IMR-90 (cell line): ENCODE measurements at places on chromosomes 5 and 9. TPM values are rescaled to one million over a fixed set of nuclear protein-coding genes. Genes with fewer than 3 reads are reported as not detected.

GRCh38 chr5:40736103-40736875 lies 19.5 kb downstream of the TTC33 start:
- H3K27ac ChIP-seq = no peak overlapping the region
- DNase-seq = peak; percentile 74
- no peak overlapping the region for H3K4me3 ChIP-seq
- H3K36me3 ChIP-seq = peaks cover 6% of the 10 kb centered on the region
- peaks cover 14% of the 10 kb centered on the region for H3K4me1 ChIP-seq

DNA sequence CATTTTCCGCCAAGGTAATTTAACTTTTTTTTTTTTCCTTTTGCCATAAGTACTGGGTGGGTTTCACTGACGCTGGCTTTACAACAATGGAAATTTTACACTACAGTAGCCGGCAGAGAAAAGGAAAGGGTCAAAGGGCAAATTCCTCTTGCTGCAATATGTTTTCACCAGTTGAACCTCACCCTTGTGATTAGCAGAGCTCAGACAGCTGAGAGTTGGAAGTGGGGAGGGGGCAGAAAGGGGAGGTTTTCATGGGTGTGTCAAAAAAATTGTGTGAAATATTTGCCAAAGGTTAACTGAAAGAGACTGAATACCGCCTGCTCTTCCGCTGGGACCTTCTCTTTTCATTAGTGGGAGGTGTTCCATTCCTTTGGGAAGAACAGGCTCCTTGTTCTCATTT lies 296.9 kb downstream of the ADAMTS6 start:
- H3K4me3 ChIP-seq = no peak overlapping the region
- H3K27ac ChIP-seq = no peak overlapping the region
- peaks cover 11% of the 10 kb centered on the region for H3K36me3 ChIP-seq

GRCh38 chr5:51632793-51633192 lies 249.5 kb downstream of the ISL1 start:
- H3K4me1 ChIP-seq = no peaks in the 10 kb centered on the region
- no peak overlapping the region for H3K4me3 ChIP-seq
- DNase-seq = no peak
- H3K36me3 ChIP-seq = no peaks in the 10 kb centered on the region
- no peak overlapping the region for H3K27ac ChIP-seq
- no peaks in the 10 kb centered on the region for H3K27me3 ChIP-seq

- H3K27me3 ChIP-seq = no peaks in the 10 kb centered on the region
- peak overlapping the region; percentile 99 for H3K27ac ChIP-seq
- peaks cover 43% of the 10 kb centered on the region for H3K4me1 ChIP-seq
- no peak overlapping the region for H3K4me3 ChIP-seq
- DNase-seq = no peak
- peaks cover 39% of the 10 kb centered on the region for H3K36me3 ChIP-seq
Measured at GRCh38 chr9:92147852-92148180, 32.6 kb upstream of the SPTLC1 start.

DNA sequence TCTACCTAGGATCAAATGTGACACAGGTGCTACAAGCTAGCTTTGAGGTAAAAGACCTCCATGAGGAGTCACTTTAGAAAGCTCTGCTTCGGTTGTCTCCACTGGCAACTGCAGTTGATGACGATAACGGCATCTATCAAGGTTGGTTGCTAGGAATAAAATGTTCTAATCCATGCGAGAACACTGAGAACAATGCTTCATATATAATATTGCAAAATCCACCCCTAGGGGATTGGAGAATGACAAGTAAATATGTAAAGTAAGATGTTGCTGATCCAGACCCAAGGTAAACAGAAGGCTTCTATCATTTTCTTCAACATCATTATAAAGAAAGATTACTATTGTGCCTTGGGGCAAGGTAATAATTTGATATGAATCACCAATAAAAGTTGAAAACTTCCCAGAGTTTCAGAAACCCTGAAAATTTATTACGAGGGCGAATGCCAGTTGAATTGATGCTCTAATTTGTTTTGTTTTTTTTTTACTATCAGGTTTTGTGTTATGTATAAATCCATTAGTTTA lies 1003.4 kb downstream of the CDH18 start:
- no peak overlapping the region for H3K27ac ChIP-seq
- DNase-seq = no peak
- H3K27me3 ChIP-seq = no peaks in the 10 kb centered on the region

DNA sequence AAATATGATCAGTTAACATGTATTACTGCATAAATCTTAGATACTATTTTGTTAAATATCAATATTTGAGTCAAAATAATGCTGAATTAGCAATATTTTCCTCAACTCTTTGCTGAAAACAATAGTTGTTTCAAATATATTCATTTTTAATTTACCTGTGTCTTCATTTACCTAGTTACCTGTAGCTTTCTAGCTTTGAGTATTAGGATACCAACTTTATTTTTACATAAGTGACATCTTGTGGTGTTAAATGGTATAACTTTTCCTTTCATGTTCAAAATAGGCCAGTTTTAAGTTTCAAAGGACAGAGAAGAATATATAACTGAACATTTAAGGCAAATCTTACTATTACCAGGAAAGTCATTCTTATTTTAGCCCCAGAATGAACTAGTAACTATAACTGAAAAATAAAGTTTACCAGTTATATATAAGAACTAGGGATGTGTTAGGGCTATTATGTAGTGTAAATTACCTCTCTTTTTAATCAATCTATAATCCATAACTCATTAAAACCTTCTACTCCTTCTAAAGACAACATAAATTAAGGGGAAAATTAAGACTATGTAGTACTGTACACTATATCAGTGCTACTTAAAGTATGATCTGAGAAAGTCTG lies 25.3 kb downstream of the AP3B1 start:
- peak; percentile 12 for DNase-seq
- no peak overlapping the region for H3K4me3 ChIP-seq
- peaks cover 2% of the 10 kb centered on the region; the same call in 1 of the 2 replicates for H3K36me3 ChIP-seq
- H3K4me1 ChIP-seq = peaks cover 3% of the 10 kb centered on the region; the same call in 1 of the 2 replicates
- no peaks in the 10 kb centered on the region for H3K27me3 ChIP-seq
- H3K27ac ChIP-seq = no peak overlapping the region

- H3K4me3 ChIP-seq = no peak overlapping the region
- no peaks in the 10 kb centered on the region for H3K27me3 ChIP-seq
- peaks cover 1% of the 10 kb centered on the region; the same call in 1 of the 2 replicates for H3K36me3 ChIP-seq
- no peak for DNase-seq
Measured at GRCh38 chr5:122316656-122317055, 4.6 kb downstream of the SNCAIP start.

DNA sequence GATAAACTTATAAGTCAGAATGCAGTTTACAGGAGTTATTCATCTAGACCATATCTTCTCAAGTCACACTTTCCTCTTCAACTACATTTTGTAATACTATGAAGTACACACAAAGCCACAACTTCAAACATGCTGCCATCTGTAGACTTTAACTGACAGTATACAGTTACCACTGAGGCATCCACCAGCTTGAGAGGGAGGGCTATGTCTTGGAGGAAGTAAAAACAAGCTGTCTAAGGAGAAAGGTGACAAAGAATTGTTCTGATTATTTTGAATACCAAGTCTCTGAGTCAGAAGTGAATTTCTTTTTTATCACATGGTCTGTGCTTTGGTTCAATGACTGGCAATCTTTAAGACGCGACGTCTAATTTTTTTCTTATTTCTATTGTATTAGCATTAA lies 97.6 kb upstream of the CDH10 start:
- no peak for DNase-seq
- H3K36me3 ChIP-seq = no peaks in the 10 kb centered on the region
- no peaks in the 10 kb centered on the region for H3K4me1 ChIP-seq
- H3K27me3 ChIP-seq = no peaks in the 10 kb centered on the region
- H3K27ac ChIP-seq = no peak overlapping the region

- H3K4me3 ChIP-seq = no peak overlapping the region
- H3K27me3 ChIP-seq = no peaks in the 10 kb centered on the region
- H3K36me3 ChIP-seq = peaks cover 52% of the 10 kb centered on the region
- no peak for DNase-seq
Measured at GRCh38 chr9:36119476-36119875, 17.1 kb upstream of the GLIPR2 start.

- DNase-seq = no peak
- no peak overlapping the region for H3K4me3 ChIP-seq
- H3K36me3 ChIP-seq = no peaks in the 10 kb centered on the region
- H3K27ac ChIP-seq = no peak overlapping the region
- H3K27me3 ChIP-seq = no peaks in the 10 kb centered on the region
Measured at GRCh38 chr5:2196989-2197619, 314.4 kb upstream of the IRX4 start.

GRCh38 chr9:135711391-135711790 lies 9.4 kb downstream of the KCNT1 start:
- no peaks in the 10 kb centered on the region for H3K4me1 ChIP-seq
- no peak for DNase-seq
- H3K27ac ChIP-seq = no peak overlapping the region
- no peaks in the 10 kb centered on the region for H3K36me3 ChIP-seq
- no peak overlapping the region for H3K4me3 ChIP-seq

GRCh38 chr9:84061613-84062193 lies 81.1 kb downstream of the RMI1 start:
- no peak overlapping the region for H3K4me3 ChIP-seq
- H3K27ac ChIP-seq = no peak overlapping the region
- H3K27me3 ChIP-seq = no peaks in the 10 kb centered on the region; the same call in none of the 2 replicates
- H3K4me1 ChIP-seq = no peaks in the 10 kb centered on the region

DNA sequence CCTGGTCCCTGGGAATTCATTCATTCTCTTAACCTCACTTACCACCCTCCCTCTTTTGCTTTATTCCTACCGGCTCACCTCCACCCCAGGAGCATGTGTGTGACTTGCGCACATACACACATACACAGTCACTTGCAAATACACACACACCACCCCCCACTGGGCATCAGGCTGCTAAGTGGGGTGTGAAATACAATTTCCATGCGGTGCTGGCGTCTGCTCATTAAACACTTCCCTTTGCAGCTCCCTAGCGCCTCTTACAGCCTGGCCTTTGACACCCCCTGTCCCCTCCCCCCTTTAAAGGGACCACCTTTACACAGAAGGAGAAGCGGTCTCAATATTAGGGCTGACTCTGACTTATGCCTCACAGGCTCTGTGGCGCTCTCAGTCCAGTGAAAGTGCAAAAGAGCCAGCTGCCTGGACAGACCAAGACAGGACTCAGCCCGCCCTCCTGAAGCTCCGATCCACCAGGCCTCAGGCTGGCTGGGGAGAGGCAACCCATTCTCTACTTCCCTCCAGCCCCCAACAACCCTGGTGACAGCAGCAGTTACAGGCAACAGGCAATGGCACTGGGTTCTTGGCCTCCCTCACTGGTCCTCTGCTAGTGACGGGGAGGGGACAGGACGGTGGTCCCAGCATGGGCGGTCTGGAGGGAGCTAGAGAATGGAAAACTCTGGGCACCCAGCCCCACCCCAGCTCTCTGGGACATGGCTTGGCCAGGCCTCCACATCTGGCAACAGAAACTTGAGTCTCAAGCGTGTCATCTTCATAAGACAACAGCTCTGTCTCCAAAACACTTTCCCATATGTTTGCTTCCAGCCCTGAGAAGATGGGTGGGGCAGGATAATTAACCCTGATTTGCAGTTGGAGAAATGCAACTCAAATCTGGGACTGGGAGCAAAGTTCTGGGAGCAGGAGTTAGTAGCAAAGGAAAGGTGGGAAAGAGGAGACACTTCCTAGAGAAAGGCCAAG lies 12.0 kb downstream of the ENHO start:
- H3K4me1 ChIP-seq = no peaks in the 10 kb centered on the region
- H3K4me3 ChIP-seq = no peak overlapping the region
- H3K36me3 ChIP-seq = no peaks in the 10 kb centered on the region
- peaks cover 49% of the 10 kb centered on the region for H3K27me3 ChIP-seq
- no peak overlapping the region for H3K27ac ChIP-seq

DNA sequence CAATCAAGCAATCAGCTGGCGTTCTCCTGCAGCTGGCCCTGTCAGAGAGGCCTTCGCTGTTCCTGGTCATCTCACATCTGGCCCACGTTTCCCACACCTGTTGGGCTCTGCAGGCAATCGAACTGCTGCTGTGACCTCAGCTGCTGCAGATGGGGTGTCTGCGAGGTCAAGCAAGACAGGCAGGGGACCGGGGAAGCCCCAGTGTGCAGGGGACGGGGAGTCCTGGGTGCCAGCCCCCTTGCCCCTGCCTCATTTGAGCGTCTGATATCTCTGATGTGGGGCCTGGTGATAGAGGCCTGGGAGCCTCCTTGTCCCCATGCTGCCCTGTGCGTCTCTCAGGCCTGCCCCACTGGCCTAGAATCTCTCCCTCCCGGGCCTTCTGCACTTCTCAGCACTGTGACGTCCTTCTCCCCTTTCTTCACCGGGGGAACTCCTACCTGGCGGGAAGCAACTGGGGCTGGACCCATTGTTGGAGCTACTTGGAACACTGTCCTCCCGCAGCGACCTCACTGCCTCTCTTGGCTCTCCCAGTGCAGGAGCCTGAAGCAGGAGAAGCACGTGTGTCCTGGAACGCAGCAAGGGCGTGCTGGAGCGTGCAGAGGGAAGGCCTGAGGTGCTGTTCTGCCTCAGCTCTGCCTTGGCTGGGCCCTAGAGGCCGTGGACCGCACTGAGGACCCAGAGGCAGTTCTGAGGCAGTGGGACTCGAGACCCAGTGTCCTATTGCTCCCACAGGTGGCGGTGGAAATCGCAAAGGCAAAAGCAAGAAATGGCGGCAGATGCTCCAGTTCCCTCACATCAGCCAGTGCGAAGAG lies 3.9 kb downstream of the GRK6 start:
- peaks cover 31% of the 10 kb centered on the region for H3K36me3 ChIP-seq
- DNase-seq = no peak
- H3K4me3 ChIP-seq = no peak overlapping the region
- no peaks in the 10 kb centered on the region for H3K27me3 ChIP-seq
- H3K27ac ChIP-seq = no peak overlapping the region
- H3K4me1 ChIP-seq = peaks cover 13% of the 10 kb centered on the region

Gene DAP
- total RNA-seq = 44.4 and 49.6 TPM in 2 replicates

Gene ATP6V1G1
- 52.0 and 80.3 TPM in 2 replicates for total RNA-seq

Gene FBXW2
- total RNA-seq = 27.1 and 35.6 TPM in 2 replicates

Gene EQTN
- total RNA-seq = not detected in 2 replicates

Gene NDOR1
- total RNA-seq = 0.90 and 1.1 TPM in 2 replicates

Gene N4BP3
- under 0.01 and 0.18 TPM in 2 replicates for total RNA-seq
